Esophagus squamous epithelium (tissue), 5 donors: ENCODE measurements at places on chromosomes 7 and 10.

GRCh38 chr7:144830024-144830785 is 5.6 kb downstream of the TPK1 start:
- DNase-seq = no peak

- no peak for DNase-seq
These were observed 80.3 kb upstream of the SCIN start for GRCh38 chr7:12490107-12490688.

- DNase-seq = no peak
These were observed 759.0 kb upstream of the GALNT17 start for GRCh38 chr7:70372768-70373515.

GRCh38 chr7:28533731-28534531 is 121.6 kb downstream of the CREB5 start:
- no peak for DNase-seq

DNA sequence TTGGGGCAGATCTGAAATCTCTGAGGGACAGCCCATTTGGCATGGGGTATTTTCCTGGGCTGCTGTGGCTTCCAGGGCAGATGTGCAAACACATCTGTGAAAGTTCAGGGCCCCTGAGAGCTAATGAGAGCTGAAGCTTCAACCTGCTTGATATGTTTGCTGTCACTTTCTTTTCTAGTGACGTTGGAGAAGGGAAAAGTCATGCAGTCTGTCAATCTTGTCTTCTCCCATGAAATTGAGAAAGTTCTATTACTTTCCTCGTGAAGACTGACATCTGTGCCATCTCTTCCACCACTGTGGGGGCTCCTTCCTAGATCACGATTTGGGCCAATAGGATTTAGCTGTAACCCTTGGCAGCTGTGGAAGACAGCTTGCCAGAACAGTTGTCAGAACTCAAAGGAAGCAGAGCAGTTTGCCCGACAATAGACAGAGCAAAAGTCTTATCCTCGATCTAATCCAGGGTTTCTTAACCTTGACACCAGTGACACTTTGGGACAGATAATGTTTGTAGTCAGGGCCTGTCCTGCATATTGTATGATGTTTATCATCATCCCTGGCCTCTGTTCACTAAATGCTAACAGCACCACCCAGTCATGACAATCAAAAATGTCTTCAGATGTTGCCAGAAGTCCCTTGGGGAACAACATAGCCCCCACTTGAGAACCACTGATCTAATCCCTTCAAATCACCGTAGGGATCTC is 586.5 kb downstream of the LRMDA start:
- DNase-seq = no peak

DNA sequence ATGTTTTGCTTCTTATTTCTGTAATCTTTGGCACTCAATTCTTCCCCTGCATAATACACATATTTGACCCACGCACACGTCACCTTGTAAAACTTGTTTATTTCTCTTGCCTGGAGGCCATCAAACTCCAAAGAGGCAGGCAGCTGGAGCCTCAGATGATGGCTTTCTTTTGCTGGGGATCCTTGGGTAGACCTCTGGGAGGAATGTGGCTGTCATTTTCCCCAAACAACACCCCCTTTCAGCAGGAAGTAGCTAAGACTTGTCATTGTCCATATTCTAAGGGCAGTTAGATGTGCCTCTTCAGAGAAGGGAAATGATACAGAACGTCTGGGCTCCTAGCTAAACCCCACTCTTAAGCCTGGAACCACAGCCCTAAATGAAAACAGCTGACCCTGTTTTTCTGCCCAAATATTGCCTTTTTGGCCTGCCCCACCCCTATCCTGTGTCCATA is 111.3 kb downstream of the ITGB8 start:
- no peak for DNase-seq

- no peak for DNase-seq
These were observed 131.1 kb downstream of the LRRC4 start for GRCh38 chr7:127900141-127900540.

- DNase-seq = no peak
These were observed 207.4 kb downstream of the TMEM178B start for GRCh38 chr7:141281311-141281710.
